ENCODE measurements at places on chromosomes 12 and 14.

DNA sequence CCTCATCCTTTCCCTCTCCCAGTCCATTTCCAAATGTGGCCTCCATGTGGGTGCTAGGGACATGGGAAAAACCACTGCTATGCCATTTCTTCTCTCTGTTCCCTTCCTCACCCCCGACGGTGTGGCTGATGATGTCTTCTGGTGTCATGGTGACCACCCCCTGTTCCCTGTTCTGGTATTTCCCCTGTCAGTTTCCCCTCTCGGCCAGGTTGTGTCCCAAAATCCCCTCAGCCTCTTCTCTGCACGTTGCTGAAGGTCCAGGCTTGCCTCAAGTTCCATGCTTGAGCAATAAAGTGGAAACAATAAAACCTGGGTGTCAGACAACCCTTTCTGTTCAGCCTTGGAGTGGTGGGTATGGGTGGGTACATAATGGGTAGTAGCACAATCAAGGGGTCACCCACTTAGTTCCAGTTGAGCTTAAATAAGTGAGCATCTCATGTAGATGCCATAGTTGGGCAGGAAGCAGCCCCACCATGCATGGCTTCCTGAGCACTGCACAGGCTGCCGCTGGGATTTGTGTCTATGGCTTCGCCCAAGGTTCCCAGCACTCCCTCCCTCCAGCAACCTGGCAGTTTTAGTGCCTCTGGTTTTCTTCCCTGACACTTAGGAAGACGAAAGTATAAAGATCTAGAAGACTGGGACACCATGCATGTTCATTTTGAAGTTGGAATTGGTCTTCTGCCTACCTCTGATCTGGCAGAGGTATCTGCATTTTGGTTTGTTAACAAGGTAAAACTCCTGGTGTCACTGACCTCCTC is 8.7 kb upstream of the ITFG2 start:
- no peak for DNase-seq

- no peak for DNase-seq
These were observed 61.1 kb downstream of the RASSF9 start for GRCh38 chr12:85775091-85775490.

GRCh38 chr12:85695097-85695715 is 141.0 kb downstream of the RASSF9 start:
- no peak for DNase-seq

- DNase-seq, result no peak
These were observed 2.2 kb downstream of the BLOC1S1 start for GRCh38 chr12:55718015-55718414.

GRCh38 chr12:69821456-69822159 is 3.4 kb upstream of the MYRFL start:
- DNase-seq, result no peak

DNA sequence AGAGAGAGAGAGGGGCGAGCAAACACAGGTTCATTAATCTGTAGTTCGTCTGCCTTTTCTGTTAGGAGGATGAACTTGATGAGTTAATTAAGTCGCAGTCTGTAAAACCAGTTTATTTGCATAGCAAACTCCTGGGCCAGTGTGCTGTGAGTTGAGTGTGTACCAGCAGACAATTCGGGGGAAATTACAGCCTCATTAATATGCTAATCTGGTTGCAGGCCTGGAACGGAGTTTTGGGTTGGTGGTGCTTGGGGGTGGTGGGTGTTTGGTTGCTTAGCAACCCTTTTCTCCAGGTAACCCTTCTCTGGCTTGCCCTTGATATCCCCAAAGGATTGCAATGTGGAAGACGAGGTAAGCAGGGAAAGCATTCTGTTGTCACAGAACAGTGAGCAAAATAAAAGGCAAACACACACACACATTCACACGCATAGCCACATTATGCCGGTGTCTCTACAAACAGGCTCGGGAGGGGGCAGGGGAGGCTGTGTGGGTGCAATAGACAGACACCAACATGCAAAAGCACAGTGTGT is 29.2 kb upstream of the LHX5 start:
- no peak for DNase-seq

- DNase-seq, result no peak
These were observed 909 bp upstream of the ETFBKMT start for GRCh38 chr12:31658471-31659086.

GRCh38 chr14:35532783-35533356 is 1.1 kb upstream of the INSM2 start:
- no peak for DNase-seq

DNA sequence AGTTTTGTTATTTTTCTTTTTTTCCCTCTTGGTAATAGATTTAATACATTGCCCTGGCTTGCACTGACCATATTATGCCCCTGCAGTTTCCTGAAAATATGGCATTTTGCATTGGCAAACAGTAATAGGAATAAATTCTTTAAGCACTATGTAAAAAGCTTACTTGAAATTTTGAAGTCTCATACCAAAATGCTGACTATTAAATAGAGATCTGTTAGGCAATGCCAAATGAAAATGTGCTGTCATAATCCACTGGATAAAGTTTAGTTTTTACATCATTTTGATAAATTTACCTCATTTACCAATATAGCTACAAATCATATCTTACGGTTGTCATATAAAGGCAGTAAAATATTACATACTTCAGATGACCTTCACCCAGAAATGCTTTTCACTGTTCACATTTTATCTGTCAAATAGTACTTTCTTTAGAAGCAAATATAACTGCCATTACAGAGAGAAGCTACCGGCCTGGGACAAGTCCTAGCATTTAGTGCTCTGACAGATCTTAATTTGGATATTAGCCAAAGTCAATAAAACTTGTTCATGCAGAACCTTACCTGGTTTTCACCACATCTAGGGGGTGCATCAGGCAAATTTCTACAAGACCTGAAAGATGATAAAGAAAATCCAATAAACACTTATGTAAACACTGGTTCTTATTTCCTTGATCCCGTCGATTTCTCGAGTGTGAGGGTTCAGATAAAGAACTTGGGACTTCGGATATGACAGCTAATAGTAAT is 212.9 kb downstream of the PAX9 start:
- no peak for DNase-seq

GRCh38 chr12:52207106-52207505 is 15.3 kb upstream of the KRT80 start:
- no peak for DNase-seq

DNA sequence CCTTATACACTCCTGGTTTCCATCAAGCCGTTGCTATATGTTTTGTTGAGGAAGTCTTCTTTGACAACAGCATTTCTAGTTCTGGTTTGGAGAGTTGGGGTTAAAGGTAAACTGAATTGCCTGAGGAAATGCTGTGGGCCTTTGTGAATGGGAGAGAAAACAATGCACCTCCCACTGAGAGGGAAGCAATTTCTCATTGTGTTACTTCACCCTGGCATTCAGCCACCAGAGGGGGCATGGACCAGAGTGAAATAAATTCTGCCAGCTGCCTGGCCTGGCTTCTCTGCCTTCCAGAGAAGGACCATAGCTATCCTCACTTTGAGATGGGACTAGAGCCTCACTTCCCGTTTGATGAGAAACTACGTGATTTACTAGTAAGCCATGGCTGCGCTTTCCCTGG is 475.3 kb downstream of the EGLN3 start:
- peak; percentile 87 for DNase-seq

DNA sequence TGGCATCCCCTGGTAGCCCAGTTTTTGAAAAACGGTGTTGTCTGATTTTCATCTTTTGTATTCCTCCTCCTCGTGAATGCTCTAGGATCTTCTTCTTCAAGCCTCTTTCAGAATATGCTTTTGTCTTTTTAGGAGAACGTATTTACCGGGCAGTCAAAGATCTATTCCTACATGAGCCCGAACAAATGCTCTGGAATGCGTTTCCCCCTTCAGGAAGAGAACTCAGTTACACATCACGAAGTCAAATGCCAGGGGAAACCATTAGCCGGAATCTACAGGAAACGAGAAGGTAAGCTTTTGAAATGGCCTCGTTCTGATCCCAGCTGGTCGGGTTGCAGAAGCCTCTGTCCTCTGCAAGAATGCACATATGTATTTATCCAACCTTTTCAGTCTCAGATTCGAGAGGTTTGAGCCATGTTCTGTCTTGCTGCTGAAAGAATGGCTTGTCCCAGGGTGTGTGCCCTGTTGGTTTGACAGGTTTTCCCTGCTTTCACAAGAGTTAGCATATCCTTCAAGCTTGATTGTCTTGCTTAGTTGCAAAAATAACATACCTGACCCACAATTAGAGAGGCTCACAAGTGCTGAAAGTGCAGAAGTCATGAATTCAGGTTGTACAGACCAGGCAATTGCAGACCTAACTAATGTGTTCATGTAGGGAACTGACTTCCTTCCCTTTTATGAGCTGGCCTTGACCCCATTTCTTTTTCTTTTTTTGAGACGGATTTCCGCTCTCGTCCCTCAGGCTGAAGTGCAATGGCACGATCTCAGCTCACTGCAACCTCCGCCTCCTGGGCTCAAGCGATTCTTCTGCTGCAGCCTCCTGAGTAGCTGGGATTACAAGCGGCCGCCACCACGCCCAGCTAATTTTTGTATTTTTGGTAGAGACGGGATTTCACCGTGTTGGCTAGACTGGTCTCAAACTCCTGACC is 6.8 kb downstream of the KMT5A start:
- DNase-seq, result no peak

DNA sequence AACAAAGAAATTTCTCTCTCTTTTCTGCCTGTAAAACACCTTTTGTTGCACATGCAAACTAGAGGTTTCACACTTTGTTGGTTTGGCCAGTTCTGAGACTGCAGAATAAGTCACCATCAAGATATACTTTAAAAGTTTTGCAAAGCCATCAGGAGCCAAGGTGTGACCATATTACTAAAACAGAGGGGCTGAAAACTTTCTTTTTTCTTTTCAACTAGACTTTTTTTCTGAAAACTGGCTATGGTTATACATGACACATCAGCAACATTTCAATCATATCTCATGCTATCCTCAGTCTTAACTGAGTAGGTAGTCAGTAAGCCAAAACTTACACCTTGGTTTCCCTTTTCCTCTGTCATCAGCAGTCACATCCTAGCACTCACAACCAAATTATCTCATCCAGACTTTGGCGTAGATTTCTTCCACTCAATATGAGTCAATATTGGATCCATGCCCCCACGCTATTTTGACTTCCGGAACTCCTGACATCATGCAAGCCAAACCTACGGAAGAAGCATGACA is 4.1 kb upstream of the IFNG start:
- no peak for DNase-seq

- DNase-seq, result no peak
These were observed 151.4 kb downstream of the MED13L start for GRCh38 chr12:116125956-116126566.

GRCh38 chr12:29343022-29343799 is 37.8 kb downstream of the ERGIC2 start:
- DNase-seq, result no peak

- no peak for DNase-seq
These were observed 18.7 kb upstream of the MDM2 start for GRCh38 chr12:68789144-68789878.

- DNase-seq, result no peak
These were observed 45.6 kb downstream of the LTBP2 start for GRCh38 chr14:74566174-74567141.

DNA sequence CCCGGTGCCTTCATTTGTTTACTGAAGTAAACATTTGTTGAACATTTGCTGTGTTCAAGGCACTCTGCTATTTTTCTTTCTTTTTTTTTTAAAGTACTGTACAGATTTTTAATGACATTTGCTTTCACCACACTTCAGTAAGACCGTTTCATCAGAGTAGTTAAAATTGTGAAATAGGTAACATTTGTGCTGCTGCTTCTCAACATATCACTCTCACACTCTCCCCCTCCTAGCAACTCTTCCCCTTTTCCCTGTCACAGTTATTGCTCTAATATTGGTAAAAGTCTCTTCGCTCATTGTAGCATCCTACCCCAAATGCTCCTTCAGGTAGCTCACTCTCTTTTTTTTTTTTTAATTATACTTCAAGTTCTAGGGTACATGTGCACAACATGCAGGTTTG is 49.6 kb downstream of the SRGAP1 start:
- no peak for DNase-seq

DNA sequence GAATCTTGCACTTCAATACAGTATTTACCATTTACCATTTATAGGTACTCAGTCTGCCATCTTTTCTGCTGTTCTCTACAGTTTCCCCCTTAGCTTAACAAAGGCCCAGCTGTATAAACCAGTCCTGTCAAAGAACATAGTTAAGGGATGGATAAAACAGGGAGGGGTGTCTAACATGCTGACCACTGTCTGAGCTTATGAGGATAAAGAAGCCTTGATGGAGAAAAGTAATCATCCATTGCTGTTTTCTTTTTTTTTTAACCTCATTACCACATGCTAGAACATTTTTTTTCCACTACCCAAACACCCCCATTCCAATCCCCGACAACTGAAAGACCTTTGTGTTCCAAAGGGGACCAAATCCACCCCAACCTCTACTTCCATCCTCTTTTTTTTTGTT is 39.9 kb downstream of the SOX5 start:
- no peak for DNase-seq

- no peak for DNase-seq
These were observed 349.9 kb downstream of the ETNK1 start for GRCh38 chr12:22974865-22975264.

DNA sequence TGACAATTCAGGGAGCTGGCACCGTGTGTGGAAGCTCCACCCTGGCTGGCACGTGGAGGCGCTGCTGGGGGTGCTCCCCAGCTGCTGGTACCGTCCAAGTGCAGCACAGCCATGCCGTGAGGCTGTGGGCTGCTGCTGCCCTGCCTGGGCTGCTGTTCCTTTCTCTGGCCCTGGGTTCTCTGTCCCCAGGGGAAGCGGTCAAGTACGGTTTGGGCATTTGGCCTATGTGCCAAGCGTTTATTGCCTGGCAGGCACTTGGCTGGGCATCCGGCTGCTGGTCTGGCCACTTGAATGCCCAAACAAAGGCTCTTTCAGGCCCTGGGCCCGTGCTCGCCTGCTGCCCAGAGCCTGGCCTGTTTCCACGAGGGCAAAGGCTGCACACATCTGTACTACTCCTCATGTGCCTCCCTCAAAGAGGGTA is 39.6 kb downstream of the RHOF start:
- DNase-seq, result no peak

DNA sequence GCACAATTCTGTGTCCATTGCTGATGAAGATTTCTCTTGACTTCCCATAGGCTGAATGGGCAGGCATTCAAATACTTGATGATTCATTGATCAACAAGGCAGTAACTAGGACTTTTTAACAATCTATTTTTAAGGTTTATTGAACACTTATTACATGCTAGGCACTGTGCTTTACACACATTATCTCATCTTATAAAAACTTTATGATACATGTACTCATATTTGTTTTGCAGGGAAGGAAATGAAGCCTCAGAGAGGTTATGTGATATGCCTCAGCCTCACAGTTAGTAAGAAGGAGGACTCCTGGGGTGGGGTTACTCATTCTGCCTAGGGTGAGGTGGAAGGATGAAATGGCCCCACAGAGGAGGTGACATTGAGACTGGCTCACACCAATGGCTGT is 12.9 kb upstream of the EMP1 start:
- no peak for DNase-seq

GRCh38 chr12:41344776-41345470 is 156.8 kb downstream of the PDZRN4 start:
- DNase-seq, result no peak
